Right lobe of liver (tissue), 6 donors: ENCODE measurements at places on chromosomes 1 and 21.

DNA sequence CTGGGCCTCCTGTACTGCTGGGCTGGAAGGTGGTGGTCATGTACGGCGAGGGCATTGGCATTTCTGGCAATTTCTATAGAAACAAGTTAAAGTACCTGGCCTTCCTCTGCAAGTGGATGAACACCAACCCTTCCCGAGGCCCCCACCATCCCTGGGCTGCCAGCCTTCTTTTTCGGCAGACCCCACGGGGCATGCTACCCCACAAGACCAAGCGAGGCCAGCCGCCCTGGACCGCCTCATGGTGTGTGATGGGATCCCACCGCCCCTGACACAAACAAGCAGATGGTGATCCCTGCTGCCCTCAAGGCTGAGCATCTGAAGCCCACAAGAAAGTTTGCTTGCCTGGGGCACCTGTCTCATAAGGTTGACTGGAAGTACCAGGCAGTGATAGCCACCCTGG, 76.0 kb downstream of the NFASC start:
- DNase-seq = no peak

- DNase-seq = no peak
These were observed 391.8 kb downstream of the CAMTA1 start for GRCh38 chr1:7177021-7177420.

GRCh38 chr1:63590166-63590560, 3.0 kb upstream of the PGM1 start:
- no peak for DNase-seq

GRCh38 chr21:26967062-26967913, at the start of gene ADAMTS5:
ADAMTS5 (minus strand) TSS chr21:26967088; CDS start chr21:26966391, 697 bp downstream.
- DNase-seq = peak; percentile 44

DNA sequence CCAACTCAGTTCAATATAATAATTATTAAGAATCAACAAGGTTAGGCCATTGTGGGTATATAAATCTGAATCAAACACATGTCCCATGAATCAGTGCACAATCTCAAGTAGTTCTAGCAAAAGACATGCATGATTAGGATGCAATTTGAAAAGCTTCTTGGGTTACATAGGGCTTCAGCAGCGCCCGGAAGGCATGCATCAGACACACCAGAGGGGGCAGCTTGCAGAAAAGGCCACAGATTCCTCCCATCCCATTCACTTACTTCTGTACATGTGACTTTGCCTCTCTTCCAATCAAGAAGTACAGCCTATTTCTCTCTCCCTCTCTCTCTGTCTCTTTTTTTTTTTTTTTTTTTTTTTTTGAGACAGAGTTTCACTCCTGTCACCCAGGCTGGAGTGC, 91.8 kb downstream of the KCNN3 start:
- DNase-seq = no peak

GRCh38 chr1:6506210-6507036, 15.0 kb upstream of the PLEKHG5 start:
- no peak for DNase-seq

DNA sequence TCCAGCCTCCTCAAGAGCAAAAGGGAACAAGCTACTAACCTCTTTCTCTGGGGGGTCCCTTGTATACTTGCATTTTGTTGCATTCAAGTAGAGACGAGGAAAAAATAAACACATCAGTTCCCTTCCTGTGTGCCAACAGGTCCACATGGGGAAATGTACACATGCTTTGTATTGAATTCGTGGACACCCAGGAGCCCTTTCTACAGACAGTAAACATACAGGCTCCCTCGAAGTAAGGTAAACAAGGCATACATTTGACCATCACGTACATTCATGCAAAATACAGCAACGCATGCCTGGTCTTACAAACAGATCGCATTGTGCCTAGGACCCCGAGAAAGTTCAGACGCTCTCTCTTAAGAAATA, 1.1 kb downstream of the KCND3 start:
- no peak for DNase-seq

GRCh38 chr1:174768516-174768915, 231.2 kb upstream of the CACYBP start:
- no peak for DNase-seq

GRCh38 chr1:116968724-116969123, 32.8 kb upstream of the CD101 start:
- DNase-seq = no peak

DNA sequence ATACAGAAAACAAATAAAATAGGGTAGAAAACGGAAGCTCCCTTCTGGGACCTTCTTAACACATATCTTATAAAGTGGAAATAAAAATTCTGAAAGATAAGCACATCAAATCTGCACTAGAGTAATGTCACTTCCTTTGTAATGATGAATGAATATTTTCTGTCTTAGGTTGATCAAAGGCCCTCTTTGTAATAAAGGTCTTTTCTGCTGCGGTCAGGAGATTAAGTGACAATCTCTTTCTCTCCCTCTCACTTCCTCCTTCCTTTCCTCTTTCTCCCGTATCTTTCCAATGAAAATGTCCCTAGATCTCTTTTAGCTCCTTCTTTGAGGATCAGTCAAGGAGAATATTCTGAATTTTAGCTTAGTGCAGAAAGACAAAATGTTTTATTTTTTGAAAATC, 33.8 kb downstream of the TMCO1 start:
- DNase-seq = no peak

- no peak for DNase-seq
These were observed 94.9 kb downstream of the ZNF644 start for GRCh38 chr1:90926971-90927370.

DNA sequence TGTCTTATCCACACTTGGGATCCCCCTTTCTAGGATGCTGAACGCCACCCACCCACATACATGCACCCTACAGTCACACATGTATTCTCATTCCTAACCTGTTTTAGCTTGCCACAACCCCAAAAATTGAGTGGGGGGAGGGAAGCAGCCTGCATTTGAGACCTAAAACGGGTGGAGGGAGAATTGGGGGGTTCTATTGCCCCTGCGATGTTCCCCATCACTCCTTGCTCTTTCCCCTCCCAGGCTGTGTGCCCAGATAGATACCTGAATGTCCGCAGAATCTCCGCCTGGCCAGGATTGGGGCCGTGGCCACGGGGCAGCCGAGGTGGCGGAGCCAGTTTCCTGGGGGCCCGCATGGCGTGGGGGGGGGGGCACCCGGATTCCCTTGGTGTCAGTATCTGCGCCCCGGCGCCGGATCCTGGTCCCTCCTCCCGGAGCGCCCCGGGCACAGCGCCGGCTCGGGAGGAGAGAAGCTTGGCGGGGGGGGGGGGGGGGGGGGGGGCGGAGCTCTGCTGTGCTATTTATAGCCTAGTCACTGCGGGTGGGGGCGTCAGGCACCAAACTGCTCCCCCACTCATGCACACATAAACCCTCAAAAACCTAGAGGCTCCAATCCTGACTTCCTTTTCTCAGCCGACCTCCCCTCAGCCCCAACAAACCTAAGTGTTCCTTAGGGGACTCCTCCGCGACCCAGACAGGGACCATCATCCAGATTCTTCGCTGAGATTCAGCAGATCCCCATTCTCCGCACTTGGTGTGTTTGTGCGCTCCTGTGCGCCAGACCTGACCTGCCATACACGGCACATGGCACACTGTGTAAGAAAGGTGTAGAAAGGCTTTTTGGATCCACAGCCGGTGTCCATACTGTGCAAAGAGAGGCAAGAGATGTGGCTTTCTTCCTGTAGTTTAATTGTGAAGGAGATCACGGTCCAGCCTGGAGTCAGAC, 1.9 kb downstream of the ANKRD34A start:
- peak; percentile 59 for DNase-seq

GRCh38 chr1:106113851-106114250, 942.6 kb upstream of the PRMT6 start:
- DNase-seq = no peak

- no peak for DNase-seq
These were observed 9.3 kb downstream of the IFI44 start for GRCh38 chr1:78658901-78659300.

DNA sequence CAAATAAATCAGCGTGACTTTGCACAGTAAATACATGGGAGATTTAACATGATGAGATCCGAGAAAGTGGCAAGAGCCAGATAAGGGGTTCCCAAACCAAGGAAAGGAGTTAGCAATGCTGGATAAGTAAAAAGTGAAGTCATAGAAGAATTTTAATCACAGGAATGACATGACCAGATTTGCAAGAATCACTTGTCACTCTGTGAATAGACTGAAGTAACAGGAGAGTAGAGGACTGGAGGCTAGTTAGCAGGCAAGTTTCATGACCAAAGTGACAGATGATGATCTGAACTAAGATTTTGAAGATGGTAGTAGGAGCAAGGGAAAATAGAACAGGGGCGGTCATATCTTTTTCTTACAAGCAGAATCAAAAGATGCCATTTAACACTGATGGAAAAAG, 8.4 kb downstream of the CFH start:
- DNase-seq = no peak

DNA sequence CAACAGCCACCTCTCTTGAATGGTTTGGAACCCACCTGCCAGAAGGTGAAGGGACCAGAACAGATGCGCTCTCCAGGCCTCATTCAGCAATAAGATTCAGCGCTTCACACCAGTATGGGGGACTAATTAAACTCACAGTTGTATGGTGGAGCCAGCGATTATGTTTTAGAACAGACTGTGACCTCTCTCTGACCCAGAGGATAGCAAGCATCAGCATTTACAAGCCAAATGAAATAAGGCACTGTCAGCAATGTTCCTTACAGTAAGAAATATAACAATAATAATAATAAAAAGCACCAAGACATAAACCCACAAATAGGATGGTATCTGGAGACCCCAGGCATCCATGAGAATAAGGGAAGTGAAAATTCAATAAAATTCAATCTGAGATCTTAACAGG, 6.9 kb upstream of the CDC42BPA start:
- no peak for DNase-seq

DNA sequence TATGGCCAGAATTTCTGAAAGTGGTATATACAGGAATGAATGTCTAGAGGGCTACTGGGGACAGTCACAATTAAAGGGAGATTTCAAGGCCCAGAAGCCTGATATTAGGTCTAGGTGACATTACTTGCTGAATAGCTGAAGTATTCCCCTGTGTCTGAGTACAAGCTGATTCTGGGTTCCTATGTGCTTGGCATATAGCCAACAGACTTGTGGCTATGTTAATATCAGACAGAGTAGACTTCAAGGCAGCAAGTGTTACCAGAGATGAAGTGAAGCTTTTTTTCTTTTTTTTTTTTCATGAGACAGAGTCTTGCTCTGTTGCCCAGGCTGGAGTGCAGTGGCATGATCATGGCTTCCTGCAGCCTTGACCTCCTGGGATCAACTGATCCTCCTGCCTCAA, 8.3 kb downstream of the TTC4 start:
- DNase-seq = no peak

- no peak for DNase-seq
These were observed 4.4 kb downstream of the TTC34 start for GRCh38 chr1:2796890-2797740.

DNA sequence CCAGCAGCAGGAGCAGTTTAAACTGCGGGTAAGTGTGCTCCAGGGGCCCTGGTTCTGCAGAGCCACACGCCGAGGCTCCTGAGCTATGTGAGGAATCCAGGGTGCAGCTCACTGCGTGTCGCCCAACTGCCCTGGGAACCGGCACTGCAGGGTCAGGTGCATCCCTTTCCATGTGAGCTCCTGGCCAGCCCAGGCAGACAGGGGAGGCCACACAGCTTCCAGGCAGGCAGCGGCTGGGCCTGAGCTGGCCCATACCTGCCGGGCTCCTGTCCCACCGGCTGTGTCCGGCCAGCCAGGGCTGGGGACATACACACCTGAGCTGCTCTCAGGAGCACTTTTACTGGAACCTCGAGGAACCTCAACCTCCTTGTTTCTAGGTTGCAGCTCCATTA, 18.6 kb upstream of the COL18A1 start:
- DNase-seq = peak; percentile 39

- no peak for DNase-seq
These were observed 8.7 kb upstream of the EXTL1 start for GRCh38 chr1:26012864-26013263.

GRCh38 chr1:110375490-110375889, 15.3 kb downstream of the SLC16A4 start:
- DNase-seq = no peak

DNA sequence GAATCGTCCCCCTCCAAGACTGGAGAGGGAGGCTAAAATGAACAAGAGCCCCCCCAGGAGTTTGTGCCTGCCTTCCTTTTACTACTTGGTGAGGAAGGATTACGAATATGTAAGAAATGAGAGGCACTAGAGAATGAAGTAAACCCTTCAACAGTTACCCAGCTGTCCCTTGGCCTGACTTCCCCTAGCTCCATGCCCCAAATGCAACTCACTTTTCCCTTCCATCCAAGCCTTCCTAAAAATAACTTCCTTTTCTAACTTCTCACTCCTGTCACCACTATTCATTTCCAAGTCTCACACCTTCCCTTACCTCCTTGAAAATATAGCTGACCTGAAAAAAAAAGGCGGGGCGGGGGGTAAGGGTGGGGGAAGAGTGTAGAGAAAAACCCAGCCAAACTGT, 96.6 kb upstream of the HNRNPU start:
- DNase-seq = no peak

DNA sequence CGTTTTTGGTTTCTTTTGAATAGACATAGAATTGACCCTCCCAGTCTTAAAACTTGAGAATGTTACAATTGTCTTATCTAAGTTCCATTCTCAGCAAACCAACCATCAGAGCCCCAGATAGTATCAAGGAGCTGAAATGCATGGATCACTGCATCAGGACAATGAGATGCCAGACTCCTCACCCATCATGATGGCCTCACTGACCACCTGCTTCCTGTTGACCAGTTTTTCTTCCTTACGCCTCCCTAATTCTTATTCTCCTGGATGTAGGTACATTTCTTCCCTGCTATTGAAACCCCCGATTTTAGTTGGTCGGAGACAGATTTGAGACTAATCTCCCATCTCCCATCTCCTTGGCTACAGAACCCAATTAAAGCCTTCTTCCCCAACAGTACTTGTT, 17.7 kb downstream of the MATN1 start:
- no peak for DNase-seq

GRCh38 chr1:11493972-11494655, 15.2 kb downstream of the DISP3 start:
- DNase-seq = peak; percentile 16

DNA sequence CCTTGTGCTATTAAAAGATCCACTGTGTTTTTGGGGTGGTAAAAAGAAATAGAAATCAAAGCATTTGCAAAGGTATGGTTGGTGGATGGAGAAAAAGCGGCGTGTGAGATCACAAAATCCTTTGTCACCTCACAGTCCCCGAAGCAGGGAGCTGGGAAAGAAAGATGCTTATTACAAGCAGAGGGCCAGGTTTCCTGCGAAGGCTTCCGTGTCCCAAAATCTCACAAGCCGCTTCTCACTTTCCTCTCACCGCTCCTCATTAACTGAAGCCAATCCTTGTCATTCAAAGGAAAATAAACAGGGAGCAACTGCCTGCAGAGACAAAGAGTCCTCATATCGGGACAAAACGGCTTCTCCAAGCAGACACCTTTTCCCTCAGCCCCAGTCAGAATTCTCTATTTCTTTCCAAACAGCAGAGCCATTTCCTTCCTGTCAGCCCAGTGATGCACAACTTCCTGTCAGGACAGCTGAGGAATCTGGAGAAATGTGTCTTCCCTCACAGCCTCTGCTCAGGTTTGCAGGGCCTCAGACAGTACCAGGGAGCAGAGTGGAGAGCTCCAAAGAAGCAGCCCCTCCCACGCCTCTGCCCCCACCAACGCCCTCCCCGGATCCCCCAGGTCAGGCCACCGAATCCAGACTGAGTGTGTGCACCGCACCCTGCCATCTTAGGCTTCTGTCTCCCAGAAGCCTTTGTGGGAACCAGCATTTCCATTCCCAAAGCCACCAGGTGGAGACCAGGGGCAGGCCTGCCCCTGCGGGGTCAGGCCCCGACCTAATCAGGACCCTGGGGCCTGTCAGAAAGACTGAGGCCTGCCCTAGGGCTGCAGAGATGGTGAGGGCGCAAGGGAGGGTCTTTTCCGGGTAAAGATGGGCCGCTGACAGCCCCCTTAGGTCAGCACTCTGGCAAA, 29.6 kb downstream of the KCNN3 start:
- DNase-seq = no peak

GRCh38 chr1:145695821-145696629, 11.1 kb downstream of the PDZK1 start:
- no peak for DNase-seq
